Stimulated activated CD8-positive, alpha-beta memory T cell treated with anti-CD3 and anti-CD28 coated beads, Interleukin-2, amount 100 ng/mL, for 1 hour (primary cell): ENCODE measurements at places on chromosomes 13 and 19.

- no peak for DNase-seq
Observed at GRCh38 chr19:18443406-18443805, 5.5 kb upstream of the ISYNA1 start.

DNA sequence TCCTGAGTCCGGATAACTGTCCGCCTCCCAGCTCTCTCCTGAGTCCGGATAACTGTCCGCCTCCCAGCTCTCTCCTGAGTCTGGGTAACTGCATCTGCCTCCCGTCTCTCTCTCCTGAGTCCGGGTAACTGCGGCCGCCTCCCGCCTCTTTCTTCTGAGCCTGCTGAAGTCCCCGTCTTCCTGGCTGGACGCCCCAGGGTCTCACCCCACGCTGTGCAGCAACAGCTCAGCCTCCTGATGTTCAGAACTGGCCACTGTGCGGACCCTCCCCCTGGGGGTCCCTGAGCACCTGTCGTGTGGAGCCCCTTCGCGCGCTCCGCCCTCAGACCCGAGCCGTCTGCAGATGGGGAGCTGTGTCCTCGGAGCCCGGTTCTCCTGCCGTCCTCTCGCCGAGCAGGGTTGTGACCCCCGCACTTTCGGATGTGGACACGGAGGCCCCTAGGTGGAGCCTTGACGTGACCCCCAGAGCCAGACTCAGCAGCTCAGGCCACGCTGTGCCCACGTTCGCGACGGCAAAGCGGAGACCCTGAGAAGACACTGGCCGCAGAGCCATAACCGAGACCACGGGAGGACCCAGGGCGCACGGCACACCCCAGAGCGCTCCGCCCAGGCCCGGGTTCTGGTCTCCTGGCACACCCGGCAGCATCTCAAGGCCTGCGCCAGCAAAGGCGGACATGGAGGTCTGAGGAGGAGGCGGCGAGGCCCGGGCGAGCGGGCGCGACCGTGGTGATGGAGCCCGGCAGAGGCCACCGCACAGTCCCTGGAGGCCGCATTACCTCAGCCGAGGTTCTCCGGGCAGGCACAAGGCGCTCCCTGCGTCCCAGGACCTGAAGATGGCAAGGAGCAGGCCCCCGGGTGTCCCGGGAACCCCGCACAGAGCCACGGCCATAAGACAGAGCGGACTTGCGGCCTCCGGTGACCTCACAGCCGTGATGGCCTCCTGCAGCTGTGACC, 15.9 kb downstream of the SBNO2 start:
- DNase-seq = no peak

DNA sequence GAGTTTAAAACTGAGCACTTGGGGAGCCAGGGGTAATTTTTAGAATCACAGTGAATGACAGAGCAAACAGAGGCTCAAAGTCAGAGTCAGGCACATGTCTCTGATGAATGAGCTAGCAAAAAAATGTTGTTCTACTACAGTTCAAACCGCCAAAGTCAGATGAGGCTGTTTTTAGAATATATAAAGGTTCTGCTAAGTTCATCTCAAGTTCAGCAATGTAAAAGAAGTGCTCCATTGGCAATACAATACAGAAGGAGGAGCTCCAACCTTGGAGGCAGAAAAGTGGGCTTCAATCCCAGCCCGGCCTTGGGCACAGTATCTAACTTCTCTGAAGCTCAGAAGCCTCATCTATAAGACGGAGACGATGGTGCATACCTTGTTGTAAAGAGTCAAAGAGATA, 70.1 kb upstream of the IPO5 start:
- DNase-seq = no peak

DNA sequence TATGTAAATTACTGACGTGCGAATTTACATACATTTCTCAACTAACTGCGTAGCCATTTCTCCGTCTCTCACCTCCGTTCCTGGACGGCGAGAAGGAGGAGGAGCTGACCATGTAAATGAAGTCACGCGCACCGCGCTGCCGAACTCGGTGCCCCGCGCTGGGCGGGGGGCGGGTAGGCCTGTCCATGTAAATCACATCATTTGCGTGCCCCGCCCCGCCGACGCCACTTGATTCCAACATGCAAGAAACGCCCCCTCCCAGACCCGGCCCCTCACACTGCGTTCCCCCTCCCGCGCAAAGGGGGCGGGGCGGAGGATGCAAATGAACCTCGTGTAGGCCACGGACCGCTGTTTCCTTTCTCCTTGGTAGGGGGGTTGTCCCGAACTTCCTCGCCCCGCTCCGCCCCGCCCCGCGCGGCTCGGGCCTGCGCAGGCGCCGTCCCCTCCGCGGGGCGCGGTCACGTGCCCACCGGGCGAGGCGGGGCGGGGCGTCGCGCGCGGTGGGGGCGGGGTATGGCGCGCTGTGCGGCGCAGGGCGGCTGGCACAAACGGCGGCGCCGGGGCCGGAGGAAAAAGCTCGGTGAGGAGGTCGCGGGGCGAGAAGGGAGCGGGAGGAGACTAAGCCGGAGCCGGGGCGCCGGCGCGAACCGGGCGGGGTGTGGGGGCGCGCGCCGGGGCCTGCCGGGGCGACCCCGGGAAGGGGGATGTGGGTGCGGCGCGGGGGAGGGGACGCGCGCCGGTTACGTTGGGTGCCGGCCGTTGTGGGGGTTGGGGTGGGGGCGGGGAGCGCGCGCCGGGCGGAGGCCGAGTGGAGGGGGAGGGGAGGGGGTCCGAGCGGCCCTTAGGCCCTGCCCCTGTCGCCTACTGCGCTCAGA, at the start of gene EGLN2:
Gene EGLN2, plus strand, starts transcription at position 509 of the 875 bp plus-strand sequence. CDS start 1,382 bp downstream, outside the sequence.
- peak; percentile 100 for DNase-seq

GRCh38 chr19:3405261-3405653, 38.9 kb downstream of the NFIC start:
- DNase-seq = no peak

DNA sequence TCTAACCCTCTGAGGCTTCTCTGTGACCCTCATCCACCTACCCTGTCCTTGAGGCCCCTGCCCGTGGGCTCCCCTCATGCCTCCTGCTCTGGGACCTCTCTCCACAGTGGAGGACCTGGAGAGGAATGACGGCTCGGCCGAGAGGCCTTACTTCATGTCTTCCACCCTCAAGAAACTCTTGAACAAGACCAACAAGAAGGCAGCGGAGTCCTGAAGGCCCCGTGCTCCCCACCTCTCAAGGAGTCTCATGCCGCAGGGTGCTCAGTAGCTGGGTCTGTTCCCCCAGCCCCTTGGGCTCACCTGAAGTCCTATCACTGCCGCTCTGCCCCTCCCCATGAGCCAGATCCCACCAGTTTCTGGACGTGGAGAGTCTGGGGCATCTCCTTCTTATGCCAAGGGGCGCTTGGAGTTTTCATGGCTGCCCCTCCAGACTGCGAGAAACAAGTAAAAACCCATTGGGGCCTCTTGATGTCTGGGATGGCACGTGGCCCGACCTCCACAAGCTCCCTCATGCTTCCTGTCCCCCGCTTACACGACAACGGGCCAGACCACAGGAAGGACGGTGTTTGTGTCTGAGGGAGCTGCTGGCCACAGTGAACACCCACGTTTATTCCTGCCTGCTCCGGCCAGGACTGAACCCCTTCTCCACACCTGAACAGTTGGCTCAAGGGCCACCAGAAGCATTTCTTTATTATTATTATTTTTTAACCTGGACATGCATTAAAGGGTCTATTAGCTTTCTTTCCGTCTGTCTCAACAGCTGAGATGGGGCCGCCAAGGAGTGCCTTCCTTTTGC, 10.8 kb upstream of the ILF3 start:
- no peak for DNase-seq

GRCh38 chr13:48475230-48475629, 57.6 kb downstream of the RCBTB2 start:
- DNase-seq = no peak

- DNase-seq = no peak
Observed at GRCh38 chr19:10929402-10929794, 787 bp downstream of the TIMM29 start.

DNA sequence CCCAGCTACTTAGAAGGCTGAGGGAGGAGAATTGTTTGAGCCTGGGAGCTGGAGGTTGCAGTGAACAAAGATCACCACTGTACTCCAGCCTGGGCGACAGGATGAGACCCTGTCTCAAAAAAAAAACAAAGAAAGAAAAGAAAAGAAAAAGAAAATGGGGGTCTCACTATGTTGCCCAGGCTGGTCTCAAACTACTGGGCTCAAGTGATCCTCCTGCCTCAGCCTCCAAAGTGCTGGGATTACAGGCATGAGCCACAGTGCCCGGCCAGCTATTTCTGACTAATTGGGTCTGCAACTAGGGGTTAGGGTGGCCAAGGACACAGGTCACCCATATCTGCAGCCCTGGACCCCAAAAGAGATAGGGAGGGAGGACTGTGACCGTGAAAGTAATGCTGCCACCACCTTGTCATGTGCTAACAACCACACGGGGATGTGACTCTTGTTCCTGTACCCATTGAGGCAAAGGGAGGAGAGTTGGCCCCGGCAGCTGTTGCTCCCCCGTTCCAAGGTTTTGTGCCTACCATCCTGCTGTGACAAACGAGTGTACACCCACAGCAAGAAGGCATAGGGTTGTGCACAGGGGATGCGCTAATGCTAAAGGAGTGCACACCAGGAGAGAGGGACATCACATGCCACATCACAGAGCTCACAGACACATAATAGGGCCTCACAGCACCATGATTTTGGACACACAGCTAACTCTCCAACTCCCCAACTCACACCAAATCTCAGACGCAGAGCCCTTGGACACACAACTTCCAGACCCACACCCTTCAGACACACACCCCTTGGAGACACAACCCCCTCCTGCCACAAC, 619 bp downstream of the MEF2B start:
- DNase-seq = no peak
